ENCODE measurements at places on chromosomes 1 and 21.

GRCh38 chr1:36722871-36723270 is 240.2 kb upstream of the CSF3R start:
- no peak for DNase-seq

DNA sequence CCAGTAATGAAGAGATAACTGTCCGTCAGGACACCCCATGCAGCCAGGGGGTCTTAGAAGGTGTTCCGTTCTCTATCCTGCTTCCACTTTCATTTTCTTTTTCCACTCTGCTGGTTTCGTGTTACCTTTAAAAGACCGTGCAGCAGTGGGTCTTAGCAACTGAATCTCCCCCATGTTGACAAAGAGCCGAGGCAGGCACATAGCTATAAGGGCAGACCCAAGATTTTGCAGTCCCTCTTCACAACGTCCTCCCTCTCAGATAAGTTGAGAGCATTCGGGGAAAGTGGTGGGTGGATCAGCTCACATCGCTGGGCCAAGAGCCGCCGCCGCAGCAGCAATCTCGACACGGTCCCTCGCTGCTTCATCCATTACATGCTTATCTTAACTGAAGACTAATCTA is 355.5 kb downstream of the LMO4 start:
- DNase-seq, result peak; percentile 7

DNA sequence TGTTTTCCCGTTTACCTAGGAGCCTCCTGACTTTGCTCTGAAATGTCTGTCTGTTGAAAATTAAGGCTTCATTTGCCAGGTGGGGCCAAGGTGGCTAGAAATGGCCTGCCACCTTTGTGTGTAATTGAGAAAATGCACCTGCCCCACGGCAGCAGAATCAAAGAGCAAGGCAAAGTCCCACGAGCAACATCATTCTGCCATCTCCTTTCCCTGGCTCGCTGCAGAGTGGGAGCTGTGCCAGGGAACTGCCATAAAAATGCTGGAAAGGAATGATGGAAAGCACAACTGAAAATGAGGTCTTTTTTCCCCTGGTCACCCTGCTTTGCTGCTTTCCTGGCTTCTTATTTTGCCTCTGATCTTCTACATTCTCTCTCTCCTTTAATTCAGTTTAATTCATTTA is 5.5 kb upstream of the OLFML2B start:
- no peak for DNase-seq

DNA sequence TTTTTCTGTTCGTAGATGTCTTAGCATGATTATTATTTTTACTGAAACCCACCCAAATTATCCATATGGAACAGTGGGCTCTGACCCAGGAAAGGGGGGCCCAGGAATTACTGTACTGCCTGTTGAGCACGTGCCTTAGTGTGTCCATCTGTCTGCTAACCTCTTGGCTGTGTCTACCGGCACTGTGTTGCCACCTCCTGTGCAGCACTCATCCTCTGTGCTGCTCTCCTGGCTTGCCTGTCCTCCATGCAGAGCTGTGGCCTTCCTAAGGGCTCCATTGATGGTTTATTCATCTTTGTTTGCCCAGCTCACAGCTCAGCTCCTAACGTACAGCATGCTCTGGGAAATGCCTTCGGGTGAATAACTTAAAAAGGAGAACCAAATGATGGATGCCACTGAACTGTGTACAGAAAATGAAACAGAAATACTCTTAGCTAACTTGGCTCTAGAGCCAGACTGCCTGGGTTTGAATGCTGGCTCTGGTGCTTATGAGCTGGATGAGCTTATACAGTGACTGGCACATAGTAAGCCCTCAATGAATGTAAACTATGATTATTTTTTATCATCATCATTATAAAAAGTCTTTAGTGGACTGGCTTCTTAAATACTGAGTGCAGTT is 11.4 kb upstream of the RPTN start:
- DNase-seq, result no peak

DNA sequence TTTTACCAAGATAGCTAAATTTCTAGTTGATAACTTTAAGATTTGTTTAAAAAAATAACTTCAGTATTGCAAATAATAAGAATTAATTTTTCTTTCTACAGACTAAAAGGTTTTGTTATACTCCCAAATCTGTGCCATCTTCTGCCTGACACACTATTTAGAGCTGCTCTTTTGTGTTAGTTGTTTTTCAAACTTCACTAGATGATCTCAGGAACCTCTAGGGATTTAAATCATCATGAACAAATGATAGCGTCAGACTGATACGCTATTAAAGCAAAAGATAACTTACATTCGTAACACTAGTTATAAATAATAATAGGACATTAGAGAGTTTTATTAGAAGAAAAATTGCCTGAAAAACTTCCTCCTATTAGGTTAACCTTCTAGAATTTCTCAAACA is 243.1 kb upstream of the CXADR start:
- no peak for DNase-seq

DNA sequence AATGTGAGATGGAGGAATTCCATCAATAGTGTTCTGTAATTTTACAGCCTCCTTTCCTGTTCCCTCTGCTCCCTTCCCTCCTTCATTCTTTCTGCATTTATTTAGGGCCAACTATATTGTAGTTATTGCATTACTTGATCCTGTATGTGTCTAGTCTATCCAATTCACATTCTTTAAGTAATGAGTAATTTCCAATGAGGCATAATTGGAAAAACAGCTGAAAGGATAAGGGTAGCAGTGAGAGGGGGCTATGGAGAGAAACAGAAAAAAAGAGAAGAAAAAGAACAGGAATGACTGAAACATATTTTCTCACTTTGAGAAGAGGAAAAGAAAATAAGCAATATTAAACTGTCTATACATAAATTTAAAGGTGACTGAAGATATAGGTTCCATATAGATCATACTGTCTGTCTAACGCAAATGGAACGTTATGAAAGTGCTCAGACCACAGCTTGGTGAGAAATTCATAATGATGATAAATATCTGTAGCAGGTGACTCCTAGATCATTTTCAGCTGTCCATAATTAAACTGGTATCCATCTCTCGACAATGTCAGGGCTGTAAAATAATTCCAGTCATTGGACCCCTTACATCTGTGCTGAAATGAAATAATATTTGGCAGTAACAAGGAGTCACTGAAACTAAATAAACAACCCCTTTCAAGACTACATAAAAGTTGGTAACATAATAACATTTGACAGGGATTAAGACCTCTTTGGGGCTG is 61.8 kb downstream of the SPAG17 start:
- peak; percentile 42 for DNase-seq

- DNase-seq, result no peak
Measured at GRCh38 chr1:170030212-170030611, 44.3 kb downstream of the KIFAP3 start.

DNA sequence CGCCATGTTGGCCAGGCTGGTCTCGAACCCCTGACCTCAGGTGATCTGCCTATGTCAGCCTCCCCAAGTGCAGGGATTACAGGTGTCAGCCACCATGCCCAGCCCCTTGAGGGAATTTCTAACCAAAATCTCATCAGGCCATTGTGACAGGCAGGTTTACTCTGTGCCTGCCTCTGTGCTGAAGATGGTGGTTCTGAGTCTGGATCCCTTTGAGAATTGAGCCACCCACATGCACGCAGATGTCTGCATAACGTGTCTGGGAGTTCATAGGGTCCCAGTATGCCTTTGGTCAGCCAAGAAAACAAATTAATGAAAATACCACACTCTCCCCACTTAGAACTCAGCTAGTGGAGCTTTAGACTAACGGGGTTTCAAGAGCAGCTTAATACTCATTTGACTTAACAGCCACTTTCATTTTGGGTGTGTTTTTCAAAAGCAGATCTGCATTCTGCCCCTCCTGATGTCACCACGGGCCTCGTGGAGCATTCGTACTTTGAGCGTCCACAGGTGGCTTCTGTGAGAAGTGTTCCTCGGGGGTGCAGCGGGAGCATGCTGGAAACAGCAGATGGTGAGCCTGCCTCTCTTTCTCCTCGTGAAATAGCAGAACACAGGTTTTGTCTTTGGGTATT is 45.3 kb downstream of the DIP2A start:
- DNase-seq, result no peak

GRCh38 chr1:245046769-245047168 is 108.0 kb upstream of the KIF26B start:
- no peak for DNase-seq

DNA sequence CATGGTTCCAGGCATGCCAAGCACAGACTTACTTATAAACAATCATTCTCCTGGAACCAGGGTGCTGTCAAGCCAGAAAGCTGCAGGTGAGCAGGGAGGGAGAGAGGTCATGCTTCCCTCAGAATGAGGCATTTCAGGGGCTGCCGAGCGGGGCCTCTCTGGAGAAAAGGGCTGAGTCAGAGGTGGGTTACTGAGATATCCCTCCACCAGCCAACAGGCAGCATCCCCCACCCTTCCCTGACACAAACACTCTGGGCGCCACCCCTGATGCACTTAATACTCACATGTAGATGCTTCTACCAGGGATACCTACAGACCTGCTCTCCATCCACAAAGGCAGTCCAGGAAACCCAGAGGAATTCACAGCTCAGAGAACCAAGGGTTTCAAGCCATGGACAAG is 13.1 kb downstream of the STK40 start:
- no peak for DNase-seq

GRCh38 chr1:53689223-53689622 is 49.7 kb downstream of the GLIS1 start:
- DNase-seq, result no peak

DNA sequence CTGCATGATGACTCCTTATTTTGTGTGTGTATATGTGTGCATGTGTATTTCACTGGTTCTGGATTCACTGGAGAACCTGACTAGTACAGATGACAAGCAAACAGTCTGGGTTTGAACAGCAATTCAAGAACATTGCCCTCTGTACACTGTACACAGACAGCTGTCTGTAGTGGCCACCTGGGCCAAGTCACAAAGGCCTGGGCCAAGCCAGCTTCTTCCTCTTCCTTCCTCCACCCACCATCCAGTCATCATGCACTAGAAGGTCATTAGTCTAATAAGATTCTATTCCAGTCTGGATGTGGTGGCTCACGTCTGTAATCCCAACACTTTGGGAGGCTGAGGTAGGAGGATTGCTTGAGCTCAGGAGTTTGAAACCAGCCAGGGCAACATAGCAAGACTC is 155.9 kb downstream of the ELAVL4 start:
- no peak for DNase-seq

- no peak for DNase-seq
Measured at GRCh38 chr1:228098323-228098931, 4.7 kb downstream of the C1orf35 start.

DNA sequence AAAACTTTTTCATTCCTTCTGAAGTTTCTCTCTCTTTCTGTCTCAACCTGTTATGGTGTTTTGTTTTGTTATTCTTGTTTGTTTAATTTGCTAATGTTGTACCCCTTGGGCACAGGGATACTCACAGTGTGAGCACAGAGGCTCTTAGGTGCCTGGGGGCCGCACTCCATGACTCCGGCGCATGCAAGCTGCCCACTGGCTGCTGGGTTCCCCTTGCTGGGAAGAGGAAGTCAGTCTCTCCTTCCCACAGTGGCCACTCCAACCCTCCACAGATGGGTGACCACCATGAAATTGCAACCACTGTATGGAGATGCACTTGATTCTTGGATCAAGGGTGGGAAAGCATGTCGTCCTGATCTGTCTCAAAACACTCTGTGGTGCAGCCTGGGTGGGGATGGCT is 4.6 kb upstream of the CD1A start:
- DNase-seq, result no peak

GRCh38 chr1:41936107-41936506 is 17.4 kb upstream of the HIVEP3 start:
- peak; percentile 40 for DNase-seq

- DNase-seq, result no peak
Measured at GRCh38 chr21:29340228-29340627, 41.5 kb downstream of the BACH1 start.

GRCh38 chr1:207172885-207173284 is 68.9 kb downstream of the C4BPA start:
- no peak for DNase-seq

DNA sequence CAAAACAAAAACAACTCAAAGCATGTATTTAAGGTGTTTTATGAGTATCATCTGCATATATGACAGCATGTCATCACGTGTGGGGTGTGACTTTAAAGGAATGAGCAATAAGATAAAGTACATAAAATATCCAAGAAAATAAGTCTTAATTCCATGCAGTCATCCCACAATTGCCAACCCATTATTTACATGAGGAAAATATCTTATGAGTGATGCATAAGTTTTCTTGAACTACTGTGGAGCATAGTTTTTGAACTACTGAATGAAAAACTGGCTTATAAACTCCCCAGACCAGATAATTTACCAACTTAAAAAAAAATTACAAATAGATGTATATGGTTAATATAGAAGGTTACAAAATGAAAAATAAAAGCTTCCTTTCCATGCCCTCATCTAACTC is 29.7 kb upstream of the MTMR11 start:
- DNase-seq, result no peak

DNA sequence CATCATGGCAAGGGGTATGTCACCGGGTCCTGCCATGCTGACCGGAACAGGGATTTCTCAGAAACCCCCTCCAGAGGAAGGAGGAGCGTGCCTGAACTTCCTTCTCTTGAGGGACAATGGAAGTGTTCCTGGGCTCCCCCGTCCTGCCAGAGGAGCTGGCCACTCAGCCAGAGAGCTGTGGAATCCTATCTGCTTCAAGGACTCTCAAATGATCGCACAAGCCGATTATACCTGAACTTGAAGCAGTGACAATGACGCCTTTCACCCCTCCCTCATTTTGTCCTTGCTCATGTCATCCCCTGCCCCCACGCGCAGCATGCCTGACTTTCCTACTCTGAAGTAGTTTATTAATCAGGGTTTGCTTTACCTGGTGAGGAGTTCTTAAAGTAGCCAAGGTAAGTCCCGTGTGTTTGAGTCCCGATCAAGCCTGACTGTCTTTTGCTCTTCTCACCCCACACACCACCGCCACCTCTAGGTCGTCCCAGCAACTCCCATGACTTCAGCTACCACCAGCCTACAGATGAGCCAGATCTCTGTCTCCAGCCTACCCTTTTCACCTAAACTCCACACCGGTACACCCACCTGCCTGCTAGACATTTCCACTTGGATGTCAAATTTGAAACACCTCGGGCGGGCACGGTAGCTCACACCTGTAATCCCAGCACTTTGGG is 25.0 kb upstream of the PRELP start:
- DNase-seq, result no peak

DNA sequence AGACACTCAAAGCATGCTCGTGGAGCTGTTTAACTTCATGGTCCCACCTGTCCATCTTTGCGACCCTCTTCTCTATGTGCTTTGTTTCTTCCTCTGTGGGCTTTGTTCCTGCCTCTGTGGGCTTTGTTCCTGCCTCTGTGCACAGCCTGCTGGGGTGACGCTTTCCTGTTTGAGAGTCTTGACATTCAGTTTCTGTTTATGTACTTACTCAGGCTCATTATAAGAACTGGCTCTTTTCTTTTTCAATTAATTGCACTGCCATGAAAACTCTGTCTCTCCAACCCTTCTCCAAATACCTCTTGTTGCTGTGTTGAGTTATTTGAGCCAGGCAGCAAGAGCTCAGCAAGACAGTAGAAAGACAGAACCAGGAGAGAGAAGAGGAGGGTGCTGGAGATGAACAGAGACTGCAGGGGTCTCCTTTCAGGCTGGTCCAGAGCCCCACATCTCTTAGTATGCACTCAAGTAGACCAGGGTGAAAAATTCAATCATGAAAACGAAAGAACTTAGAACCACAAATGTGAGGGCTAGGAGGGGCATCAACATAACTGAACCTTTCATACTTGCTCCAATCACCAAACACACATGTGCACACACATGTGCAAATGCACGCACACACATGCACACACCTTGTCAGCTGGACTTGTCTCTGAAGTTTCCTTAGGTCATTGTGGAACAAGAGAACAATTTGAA is 88.3 kb upstream of the SGIP1 start:
- no peak for DNase-seq

- no peak for DNase-seq
Measured at GRCh38 chr1:234960722-234961455, 167.7 kb downstream of the TOMM20 start.

GRCh38 chr1:99950486-99950885 is 19.3 kb upstream of the SLC35A3 start:
- no peak for DNase-seq
